ENCODE measurements at places on chromosomes 4 and X.

GRCh38 chr4:818106-818921, 7.6 kb downstream of the CPLX1 start:
- no peak for DNase-seq

DNA sequence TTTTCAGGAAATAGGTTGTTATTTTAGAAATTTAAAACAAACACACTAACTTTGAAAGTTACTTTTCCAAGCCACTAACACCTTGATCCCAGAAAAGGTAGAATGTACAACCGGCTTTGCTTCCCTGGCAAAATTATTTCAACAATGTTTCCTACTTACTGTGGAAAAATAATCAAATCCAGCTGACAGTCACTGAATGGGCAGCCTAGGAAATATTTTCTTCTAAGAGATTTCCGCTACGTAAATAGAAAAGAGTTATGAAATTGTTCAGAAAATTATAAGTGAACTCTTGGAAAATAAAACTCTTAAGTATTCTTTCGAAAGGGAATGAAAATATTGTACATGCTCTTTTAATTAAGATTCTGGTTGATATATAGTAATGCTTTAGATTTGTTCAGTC, 195.7 kb downstream of the GASK1B start:
- DNase-seq = no peak

DNA sequence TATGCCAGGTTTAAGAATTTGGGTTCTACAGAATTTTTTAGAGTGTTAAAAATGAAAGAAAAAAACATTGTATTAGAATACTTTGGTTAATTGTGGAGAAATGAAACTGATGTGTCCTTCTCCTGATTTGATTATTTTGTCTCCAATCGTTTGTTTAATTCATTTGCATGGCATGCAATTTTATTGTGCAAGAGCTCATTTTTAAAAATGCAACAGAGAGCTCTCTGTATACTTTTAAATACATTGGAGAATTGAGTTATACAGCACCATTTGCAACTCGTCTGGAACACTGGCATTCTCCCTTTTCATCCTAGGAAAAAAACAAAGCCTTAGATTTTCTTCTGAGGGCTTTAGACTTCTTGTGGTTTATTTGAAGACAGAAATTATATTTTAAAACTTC, 689 bp downstream of the EXOC1L start:
- no peak for DNase-seq

GRCh38 chrX:40394302-40394701, 186.5 kb upstream of the ATP6AP2 start:
- no peak for DNase-seq

DNA sequence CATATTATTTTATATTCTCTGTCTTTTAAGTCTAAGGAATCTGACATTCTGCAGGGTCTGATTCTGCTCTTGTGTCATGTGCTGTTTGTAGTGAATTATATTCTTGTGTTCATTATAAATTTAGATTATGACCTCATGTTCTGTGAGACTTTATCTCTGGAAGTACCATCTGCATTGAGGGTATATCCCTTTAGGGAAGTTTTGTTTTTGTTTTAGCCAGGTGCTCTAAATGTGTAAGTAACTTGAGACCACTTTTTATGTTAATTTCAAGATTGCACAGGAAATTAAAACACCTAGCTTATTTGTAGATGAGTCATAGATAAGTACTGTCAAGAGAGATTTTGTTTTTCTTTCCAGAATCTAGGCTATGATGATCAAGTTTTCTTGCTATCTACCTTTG, 35.0 kb upstream of the DKK2 start:
- DNase-seq = no peak

GRCh38 chrX:150968862-150969720, 14.0 kb upstream of the HMGB3 start:
- DNase-seq = no peak

DNA sequence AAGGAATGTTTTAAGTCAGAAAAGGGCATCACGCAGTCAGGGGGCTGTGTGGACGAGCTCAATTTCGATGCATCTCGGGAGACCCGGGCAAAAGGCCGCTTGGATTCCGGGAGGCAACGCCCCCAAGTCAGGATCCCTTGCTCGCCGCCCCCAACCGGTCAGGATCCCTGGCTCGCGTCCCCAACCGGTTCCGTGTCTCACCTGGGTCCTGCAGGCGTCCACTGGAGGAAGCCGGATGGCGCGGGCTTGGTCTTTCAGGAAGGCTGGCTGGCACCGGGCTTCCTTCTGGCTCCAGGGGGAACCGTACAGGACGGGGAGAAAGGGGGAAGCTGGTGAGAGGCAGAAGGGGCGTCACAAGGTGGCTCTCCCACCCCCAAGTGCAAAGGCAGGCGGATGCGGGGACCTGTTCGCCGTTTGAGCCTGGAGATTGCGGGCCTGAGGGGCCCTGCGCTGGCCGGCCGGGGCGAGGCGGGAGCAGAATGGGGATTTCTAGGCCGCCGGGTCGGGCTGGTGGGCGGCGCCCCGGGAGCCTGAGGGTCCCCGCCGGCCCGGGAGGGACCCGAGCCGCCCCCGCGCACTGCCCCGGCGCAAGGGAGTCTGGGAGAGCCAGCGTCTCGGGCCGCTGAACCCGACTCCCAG, 84.7 kb downstream of the HPRT1 start:
- no peak for DNase-seq

DNA sequence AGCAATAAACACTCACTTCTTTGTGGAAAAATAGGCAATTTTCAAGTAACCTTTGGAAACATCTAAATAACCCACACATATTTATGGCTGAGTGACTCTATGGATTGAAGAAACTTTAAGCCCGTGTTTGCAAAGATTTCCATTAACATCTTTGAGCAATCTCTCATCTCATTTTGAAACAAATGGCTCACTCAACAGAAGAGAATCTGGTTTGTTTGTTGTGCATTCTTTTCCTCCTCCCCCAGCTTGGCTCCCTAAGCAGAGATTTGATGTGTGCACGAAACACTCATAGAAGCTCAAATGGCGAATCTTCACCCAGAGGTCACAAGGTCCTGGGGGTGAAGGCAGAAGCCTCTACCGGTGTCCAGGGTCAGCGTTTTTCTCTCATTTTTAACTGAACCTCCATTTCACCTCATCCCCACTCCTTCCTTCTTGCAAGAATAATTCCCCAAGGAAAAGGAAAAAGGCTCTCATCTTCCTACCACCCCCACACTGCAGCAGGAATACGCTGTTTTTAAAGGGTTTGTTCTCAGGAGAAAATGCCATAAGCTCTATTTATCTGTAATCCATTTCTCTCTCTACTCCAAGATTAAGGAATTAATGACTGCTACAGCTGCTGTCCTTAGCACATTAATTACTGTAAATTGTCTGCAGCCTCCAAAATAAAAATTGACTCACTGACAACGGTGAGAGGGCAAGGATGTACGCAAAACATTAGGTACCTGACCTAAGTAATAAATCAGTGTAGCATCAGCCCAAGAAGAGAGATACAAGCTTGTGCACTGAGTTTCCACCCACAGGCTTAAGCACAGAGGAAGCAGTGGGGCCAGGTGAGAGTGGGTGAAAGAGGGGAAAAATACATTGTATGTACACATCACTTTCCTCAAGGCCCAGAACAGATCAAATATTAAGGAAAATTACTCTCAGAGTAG, 307.6 kb upstream of the NOCT start:
- DNase-seq = no peak

GRCh38 chr4:30396772-30397475, 323.2 kb upstream of the PCDH7 start:
- DNase-seq = no peak

DNA sequence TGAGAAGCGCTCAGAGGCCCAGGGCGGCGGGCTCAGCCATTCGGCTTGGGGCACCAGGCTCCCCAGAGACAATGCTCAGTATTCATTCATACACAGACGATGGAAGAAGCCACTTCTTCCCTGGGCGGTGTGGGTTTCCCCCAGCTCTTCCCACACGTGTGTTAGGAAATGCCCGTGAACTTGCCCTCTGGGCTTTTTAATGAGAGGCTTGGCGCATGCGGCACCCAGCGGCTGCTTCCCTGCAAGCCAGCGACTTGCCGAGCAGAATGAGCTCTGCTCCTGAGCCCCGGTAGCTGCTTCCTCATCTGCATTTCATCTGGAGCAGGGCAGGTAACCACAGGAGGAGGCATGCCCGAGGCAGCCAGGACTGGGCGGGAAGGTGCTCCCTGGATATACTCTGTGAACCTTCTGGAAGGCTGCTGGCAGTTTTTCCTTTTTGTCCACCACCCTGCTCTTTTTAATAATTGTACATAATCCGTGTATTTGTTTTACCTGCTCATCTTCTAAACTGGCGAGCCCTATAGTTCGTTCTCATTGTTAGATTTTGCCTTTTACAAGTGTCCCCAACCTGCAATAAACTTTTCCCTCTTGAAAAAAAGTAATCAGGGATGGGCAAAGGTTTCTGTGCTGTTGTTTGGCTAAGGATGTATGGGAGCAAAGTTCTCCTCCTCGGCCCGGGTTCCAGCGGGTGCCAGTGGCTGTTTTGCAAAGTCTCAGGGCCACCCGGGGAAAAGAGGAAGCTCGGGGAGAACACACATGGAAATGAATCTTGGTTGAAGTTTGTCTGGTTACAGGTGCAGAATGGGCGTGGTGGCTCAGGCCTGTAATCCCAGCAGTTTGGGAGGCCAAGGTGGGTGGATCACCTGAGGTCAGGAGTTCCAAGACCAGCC, 178.8 kb downstream of the DCLK2 start:
- no peak for DNase-seq

DNA sequence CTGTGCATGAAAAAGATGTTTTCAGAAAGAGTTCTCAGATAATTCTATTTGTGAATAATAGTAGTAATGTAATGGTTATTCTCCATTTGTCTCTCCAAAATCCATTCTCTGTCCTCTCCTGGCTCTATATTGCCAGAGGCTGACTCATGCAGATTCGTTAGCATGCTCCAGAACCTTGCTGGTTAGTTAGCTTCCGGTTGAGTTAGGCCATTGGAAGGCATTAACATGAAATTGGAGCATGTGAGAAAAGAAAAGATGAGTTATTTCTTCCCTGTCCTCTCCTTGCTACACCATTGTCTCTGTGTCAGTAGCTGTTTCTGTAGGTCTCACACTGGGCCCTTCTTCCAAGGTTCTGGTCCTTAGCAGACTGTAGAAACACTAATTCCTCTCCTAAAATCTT, 23.5 kb upstream of the PRDM8 start:
- no peak for DNase-seq

GRCh38 chr4:128958194-128958593, 135.1 kb downstream of the SCLT1 start:
- DNase-seq = no peak

DNA sequence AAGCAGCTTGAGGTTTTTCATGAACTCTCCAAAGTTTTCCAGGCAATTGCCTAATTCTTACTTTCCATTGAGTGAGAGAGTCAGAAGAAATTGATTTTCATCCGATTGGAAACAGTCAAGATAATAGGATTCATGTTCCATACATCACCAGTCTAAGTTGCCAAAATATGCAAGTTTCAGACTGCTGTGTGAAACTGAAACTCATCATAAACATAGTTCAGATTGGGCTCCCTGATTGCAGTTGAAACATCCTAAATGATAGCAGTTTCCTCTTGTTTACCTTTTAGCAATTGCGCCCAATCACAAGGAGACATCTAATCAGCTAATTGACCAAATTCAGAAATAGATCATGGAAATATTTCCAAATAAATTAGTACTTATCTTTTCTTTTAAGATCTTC, 56.8 kb downstream of the SPANXN4 start:
- no peak for DNase-seq

DNA sequence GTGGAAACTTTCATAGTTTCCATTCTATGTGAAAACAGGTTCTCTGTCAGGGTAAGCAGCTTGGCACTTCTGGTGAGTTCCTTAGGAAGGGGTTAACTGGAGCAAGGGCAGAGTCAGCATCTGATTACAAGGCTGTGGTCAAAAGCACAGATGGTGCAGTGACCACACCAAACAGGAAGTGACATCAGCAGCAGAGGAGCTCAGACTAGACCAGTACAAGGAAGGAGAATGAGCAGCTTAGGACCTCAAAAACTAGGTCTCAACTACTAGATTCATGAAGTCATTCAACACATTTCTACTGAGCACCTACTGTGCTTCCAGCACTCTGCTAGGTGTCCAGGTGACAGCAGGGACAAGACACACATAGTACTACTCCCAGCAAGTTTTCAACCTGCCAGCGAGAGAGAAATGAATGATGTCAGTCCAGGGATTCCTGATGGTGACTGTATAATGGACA, 130.2 kb downstream of the AMELX start:
- DNase-seq = no peak

DNA sequence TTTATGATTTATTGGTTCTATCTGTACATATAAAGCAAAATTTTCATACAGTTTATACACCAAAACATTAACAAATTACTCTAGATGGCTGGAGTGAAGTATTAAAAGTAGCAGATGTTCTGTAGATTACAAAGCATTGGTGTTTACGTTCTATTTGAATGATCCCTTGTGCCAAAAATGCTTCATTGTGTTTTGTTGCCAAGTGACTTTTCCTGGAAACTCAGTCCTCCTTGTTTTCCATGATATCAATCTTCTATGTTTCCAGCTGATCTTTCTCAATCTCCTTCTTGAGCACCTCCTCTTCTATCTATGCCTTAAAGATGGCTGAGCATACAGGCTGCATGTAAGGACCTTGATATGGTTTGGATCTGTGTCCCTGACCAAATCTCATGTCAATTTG, 263.6 kb upstream of the CTSO start:
- DNase-seq = no peak

Data from caudate nucleus (tissue), 63 donors.